ENCODE measurements at places on chromosomes 7 and 10. TPM values are rescaled to one million over a fixed set of nuclear protein-coding genes. Genes with fewer than 3 reads are reported as not detected.

DNA sequence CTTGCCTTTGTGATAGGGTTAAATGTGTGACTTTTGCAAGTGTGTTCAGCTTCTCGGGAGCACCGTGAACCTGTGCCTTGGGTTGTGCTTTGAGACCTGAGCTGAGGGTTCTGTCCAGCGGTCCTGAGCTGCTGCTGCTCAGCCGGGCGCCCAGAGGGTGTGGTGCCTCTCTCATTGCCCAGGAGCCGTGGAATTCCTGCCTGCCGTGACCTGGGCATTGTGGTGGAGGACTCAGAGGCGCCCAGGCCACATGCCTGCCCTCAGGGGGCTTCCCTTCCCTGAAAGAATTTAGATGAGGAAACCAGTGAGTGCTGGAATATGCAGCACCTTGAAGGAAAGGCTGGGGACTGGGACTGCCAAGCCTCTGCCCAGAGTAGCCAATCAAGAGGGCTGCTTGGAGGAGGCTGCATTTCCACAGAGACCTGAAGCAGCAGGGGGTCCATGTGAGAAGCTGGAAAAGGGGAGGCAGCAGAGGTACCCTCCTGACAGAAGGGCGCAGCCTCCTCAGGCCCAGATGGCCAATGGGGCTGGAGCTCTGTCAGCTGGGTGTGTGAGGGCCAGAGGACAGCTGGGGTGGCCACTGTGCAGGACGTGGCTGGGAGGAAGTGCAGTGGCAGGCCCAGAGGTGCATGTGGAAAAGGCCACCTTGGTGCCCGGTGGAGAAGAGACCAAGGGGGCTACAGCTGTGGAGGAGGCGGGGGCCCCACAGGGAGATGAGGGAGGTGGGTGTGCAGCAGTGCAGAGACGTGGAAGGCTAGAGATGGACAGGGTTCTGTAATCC lies 107.3 kb downstream of the NKX6-2 start:
- H3K27me3 ChIP-seq: no peaks in the 10 kb centered on the region
- H3K27ac ChIP-seq: no peak overlapping the region
- no peak for DNase-seq
- H3K4me3 ChIP-seq: no peak overlapping the region
- no peaks in the 10 kb centered on the region for H3K4me1 ChIP-seq

DNA sequence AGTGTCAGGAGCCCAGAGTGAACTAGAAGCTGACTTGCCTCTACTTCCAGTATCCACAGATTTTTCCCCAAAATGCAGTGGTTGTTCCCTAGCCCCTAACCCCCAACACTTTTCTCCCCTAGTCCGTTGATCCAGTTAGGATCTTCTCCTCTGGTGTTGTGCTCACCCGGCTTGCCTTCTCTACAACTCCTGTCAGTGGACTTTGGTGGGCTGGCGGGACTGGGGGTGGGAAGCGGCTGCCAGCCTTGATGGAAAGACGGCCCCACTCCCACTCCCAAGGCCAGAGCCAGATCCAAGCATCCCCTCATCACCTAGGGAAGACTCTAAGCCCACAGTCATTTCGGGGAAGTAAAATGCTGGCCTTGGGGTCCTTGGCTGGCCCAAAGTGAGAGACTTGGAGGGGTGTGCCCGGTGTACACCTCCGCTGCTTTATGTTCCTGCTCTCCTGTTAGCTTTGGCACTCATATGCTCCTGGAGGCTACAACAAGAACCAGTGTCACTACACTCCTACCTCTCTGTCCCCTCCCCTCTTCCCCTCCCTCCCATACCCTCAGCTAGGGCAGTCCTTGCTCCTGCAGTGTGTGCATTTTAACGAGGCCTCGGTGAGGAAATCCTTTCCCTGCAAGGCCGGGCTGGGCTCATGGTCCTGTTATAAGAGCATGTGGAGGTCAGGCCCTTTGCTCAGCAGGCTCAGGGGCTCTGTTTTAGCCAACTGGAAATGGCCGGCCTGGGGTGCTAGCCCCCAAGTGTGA lies 930 bp upstream of the HOXA10 start:
- peaks cover 15% of the 10 kb centered on the region for H3K27me3 ChIP-seq
- no peaks in the 10 kb centered on the region for H3K36me3 ChIP-seq
- H3K27ac ChIP-seq: no peak overlapping the region
- no peak for DNase-seq
- H3K4me3 ChIP-seq: peak overlapping the region; percentile 53

DNA sequence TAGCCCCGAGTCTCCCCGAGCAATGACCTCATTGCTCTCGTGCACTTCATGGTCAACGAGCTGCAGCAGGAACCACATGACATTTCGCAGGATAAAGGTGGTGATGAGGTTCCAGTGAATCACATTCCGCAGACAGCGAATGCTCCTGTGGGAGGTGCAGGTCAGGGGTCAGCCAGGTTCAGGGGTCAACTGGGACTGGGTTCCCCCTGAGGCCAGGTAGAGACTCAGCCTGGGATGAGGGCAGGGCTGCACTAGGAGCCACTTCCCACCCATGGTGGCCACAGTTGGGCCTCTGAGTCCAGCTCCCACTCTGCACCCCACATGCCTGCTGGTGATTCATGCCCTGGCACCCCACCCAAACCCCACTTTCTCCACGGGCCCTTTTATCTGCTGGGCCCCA lies 17.2 kb downstream of the CRHR2 start:
- H3K27ac ChIP-seq: no peak overlapping the region
- no peaks in the 10 kb centered on the region for H3K4me1 ChIP-seq
- H3K27me3 ChIP-seq: no peaks in the 10 kb centered on the region
- no peak for DNase-seq
- H3K4me3 ChIP-seq: no peak overlapping the region

DNA sequence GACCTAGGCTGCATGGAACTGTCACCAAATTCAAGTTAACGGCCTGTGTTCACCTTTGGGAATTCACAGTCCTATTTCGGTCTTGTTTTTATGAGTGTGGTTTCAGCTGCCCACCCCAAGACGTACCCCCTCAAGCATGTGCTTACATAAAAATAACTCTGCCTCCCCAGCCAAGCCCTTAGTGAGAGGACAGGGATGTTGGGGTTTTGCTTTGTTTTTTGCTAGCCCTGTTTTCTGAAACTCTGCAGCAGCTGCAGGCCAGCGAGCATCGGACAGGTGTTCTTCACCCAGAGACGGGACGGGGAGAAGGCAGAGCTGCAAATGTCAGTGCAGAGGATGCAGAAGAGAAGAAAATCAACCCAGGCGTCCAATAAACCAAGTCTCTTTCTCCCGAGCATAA lies 13.5 kb downstream of the CHST15 start:
- H3K27me3 ChIP-seq: no peaks in the 10 kb centered on the region
- DNase-seq: no peak
- H3K4me1 ChIP-seq: peaks cover 30% of the 10 kb centered on the region
- H3K36me3 ChIP-seq: no peaks in the 10 kb centered on the region
- no peak overlapping the region for H3K4me3 ChIP-seq

- H3K27me3 ChIP-seq: no peaks in the 10 kb centered on the region
- H3K27ac ChIP-seq: no peak overlapping the region
- no peak overlapping the region for H3K4me3 ChIP-seq
- H3K36me3 ChIP-seq: no peaks in the 10 kb centered on the region
- no peak for DNase-seq
These were observed 41.7 kb downstream of the C10orf90 start for GRCh38 chr10:126628746-126629145.

GRCh38 chr10:104300736-104301292 lies 31.8 kb downstream of the GSTO2 start:
- no peaks in the 10 kb centered on the region for H3K27me3 ChIP-seq
- H3K4me1 ChIP-seq: peaks cover 24% of the 10 kb centered on the region

- no peak overlapping the region for H3K4me3 ChIP-seq
- DNase-seq: no peak
- no peaks in the 10 kb centered on the region for H3K27me3 ChIP-seq
- peaks cover 1% of the 10 kb centered on the region for H3K4me1 ChIP-seq
These were observed 207.0 kb downstream of the MLLT10 start for GRCh38 chr10:21740989-21741388.

DNA sequence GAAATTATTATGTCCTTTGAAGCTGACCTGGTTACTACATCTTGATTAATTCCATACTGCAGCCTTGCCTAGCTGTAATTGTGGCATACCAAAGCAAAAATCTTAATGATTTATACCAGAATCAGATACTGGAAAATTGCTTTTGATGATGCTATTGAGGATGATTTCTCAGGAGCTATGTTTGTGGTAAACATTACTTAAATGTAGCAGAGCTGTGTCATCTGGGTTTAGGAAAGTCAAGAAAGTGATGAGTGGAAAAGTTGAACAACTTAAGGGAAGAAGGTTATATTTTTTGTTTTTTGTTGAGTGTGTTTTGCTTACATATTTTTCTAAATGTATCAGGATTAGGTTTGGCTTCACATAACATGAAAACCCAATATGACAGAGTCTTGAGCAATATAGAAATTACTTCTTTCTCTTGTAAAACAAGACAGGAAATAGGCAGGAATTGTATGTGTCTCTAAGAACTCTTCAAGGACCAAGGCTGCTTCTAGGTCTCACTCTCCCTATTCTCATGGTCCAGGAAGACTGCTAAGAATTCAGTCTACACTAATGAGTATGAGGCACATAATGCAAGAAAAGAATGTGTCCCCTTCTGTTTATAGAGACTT lies 87.6 kb upstream of the MTPN start:
- no peak for DNase-seq
- H3K4me1 ChIP-seq: no peaks in the 10 kb centered on the region
- no peaks in the 10 kb centered on the region for H3K36me3 ChIP-seq
- no peak overlapping the region for H3K4me3 ChIP-seq

DNA sequence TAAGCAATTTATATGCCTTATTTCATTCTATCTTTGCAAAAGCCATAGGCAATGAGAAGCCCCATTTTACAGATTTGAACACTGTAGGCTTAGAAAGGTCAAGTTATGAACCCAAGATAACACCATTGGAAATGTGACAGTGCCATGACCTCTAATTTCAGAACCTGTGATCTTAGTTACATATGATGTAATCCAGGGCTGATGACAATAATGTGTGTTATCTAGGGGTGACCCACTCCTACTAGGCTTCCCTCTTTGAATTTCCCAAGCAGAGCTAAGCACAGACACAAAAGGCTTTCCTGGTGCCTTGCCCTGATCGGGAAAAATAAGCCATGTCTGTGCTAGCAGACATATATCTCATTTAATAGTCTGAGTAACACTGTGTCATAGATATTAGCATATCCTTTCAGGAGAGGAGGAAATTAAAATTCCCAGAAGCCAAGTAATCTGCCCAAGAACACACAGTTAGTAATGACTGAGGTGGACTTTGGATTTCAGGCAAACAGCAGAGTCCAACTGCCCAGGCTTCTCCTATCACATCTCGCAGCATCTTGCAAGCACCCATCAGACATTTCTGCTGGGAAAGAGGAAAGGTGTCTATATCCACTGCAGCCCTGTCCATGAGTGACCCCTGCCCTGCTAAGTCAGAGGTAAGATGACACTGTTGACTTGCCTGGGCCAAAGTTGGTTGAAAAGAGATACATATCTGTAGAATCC lies 2.8 kb upstream of the TECTB start:
- no peak overlapping the region for H3K4me3 ChIP-seq
- no peaks in the 10 kb centered on the region for H3K36me3 ChIP-seq
- H3K27me3 ChIP-seq: no peaks in the 10 kb centered on the region
- DNase-seq: no peak

DNA sequence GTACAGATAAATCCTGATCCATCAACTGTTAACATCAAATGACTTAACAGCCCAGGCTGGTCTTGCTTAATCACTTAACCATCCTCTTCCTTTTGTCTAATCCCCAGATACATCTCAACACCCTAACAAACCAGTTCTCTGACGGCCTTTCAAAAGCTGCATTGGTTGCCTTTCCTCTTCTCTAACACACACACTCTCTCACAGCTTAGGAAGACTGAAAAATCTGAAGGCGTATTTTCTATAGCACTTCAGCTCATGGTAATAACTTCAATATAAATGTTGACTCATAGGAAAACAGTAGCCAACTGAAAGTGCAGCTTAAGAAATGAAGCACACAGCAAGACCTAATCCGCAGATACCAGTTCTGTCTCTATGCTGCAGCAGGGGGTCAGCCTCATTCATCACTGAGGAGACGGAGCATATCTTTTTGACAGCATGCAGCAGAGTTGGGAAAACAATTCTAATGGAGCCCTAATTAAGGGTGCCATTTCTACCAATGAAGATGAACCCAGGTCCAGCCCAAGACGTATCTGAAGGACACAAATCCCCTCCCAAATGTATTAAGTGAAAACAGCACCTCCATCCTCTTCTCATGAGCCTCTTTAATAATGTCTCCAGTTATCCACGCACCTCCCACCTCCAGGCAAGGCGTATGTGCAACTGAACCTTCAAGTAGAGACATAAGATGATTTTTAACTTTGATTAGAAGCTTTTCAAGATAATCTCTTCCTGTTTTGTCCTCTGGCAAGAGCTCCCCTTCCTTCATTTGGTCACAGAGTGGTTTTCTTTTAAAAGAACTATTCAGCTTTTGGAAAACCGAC lies 211.7 kb upstream of the NFE2L3 start:
- H3K4me3 ChIP-seq: no peak overlapping the region
- H3K27me3 ChIP-seq: no peaks in the 10 kb centered on the region
- no peaks in the 10 kb centered on the region for H3K4me1 ChIP-seq

DNA sequence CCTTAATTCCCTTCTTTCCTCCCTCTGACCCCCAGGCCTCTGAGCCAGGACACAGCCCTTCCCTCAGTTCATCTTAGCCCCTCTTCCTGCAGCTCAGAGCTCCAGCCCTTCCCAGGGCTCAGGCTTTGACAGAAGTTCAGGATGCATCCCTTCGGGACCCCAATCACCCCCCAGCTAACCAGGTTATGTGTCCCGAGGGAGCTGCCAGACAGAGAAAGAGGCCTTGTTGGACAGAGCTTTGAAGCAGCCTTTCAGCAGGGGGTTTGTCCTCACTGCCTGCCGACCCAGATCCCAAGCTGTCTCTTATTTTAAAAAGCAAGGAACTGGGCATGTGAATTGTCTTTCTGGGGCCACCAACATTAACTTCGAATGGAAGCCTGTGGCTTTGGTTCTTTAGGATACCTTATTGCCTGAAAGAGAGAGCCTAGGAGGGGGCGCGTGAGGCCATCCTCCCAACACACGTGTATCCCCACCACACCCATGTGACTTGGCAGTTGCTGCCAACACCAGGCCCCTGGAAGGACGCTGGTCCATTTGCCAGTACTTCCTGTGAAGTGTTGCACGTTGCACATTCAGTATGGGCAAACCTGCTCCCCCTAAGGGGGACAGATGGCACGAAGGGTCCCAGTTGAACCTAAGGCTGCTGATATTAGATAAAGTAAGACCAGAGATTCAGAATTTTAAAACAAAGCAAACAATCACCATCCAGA lies 858 bp downstream of the CCDC136 start:
- H3K4me1 ChIP-seq: peaks cover 4% of the 10 kb centered on the region
- no peak overlapping the region for H3K4me3 ChIP-seq
- DNase-seq: no peak
- no peak overlapping the region for H3K27ac ChIP-seq
- H3K36me3 ChIP-seq: no peaks in the 10 kb centered on the region

The NPFFR1 gene
- 0.15 TPM for total RNA-seq

The NDUFB8 gene
- 138 TPM for total RNA-seq

The NEUROG3 gene
- not detected for total RNA-seq

The NUTM2A gene
- total RNA-seq: 2.5 TPM

The EPHB6 gene
- 41.1 TPM for total RNA-seq

The ZNF479 gene
- not detected for total RNA-seq

The ITGB8 gene
- 9.4 TPM for total RNA-seq
